ENCODE measurements at places on chromosomes 12 and 14.

GRCh38 chr12:14273913-14274311 lies 91.6 kb upstream of the ATF7IP start:
- no peak for DNase-seq

- DNase-seq: peak; percentile 48
These were observed 41.9 kb upstream of the NCOR2 start for GRCh38 chr12:124609041-124609989.

- DNase-seq: no peak
These were observed 29.5 kb upstream of the MSRB3 start for GRCh38 chr12:65248656-65249633.

DNA sequence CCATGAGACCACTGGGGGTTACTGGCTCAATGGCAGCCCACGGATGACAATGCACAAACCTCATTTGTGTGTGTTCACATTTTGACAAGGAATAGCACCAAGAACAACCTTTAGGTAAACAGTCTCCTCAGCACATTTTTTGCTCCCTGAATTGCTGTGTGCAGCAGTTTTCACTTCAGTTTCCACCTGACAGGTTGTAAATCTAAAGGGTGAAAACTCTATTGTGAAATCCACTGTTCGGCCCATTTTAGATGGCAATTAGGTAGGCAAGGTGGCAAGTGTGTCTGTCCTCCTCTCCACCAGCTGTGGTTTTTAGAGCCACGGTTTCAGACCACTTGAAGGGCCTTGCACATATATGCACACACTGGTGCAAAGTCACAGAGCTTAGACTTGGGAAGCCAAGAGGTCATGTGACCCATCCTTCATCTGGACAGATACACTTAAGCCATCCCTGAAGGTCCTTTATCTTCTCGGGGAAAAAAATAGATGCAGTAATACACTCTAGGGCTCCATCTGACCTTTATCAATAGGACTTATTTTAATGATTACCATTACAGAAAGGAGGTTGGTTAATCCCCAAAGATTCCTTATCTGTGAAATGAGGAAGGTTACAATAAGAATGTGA lies 23.2 kb downstream of the HAL start:
- no peak for DNase-seq

DNA sequence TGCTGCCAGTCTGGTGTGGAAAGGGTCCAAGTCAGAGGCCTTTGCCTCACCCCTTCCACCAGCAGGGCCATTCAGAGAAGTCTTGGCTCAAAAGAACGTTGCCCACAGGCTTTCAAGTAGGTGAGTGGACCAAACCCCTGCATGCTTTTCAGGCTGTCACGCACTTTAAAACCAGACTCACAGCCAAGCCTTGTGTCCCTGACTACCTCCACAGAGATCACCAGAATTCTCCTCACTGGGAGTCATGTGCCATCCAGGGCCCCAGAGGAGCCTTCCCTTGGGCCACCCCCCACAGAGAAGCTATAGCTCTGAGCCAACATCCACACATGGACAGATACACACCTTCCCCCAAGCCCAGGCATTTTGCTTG lies 283.1 kb downstream of the DPF3 start:
- no peak for DNase-seq

GRCh38 chr12:84315926-84316325 lies 596.7 kb downstream of the SLC6A15 start:
- no peak for DNase-seq

- DNase-seq: no peak
These were observed 72.4 kb upstream of the CHST11 start for GRCh38 chr12:104384141-104384880.

DNA sequence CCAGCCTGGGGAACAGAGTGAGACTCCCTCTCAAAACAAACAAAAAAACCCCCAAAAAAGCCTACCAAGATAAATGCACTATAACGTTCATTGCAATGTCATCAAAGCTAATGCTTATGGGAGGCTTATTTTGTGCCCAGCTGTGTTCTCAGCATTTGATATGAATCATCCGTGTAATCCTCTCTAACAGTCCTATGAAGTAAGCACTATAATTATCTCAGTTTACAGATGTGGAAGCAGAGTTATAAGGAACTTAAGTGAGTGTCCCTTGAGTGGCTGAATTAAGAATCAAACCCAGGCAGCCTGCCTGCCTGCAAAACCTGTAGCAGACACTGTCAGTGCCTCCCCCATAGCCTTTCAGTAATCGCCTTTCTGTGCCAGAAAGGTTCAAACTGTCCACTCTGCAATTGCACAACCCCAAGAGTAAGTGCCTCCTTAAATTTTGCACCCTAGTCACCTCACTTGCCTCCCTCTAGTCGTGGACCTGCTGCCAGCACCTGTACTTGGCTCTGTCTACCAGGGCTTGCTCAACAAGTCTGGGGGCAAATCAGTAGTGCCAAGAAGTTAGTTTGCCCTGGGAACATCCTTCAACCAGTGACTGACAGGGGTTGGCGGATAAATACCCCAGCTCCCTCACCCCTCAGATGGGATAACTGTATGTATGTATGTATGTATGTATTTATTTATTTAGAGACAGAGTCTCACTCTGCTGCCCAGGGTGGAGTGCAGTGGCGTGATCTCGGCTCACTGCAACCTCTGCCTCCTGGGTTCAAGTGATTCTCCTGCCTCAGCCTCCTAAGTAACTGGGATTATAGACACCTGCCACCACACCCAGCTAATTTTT lies 23.8 kb upstream of the PPP1CC start:
- no peak for DNase-seq

- DNase-seq: no peak
These were observed 94.2 kb upstream of the SSTR1 start for GRCh38 chr14:38113546-38113945.

DNA sequence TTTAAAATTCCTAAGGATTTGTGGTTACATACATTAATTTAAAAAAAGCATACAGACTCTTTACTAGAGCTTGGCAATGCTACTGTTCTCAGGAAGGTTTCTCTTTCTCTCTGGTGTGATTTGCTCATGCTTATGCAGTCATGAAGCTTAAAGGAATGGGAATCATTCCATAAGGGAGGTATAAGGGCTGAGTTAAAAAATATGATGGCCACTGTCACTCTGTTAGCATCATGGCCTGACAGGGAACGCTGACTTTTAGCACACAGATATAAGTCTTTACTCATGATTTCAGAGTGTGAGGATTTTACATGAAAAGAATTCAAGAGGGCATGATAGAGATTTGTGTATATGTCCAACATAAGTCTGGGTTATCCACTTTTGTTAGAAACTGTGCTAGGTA lies 3.8 kb downstream of the MYF5 start:
- no peak for DNase-seq

DNA sequence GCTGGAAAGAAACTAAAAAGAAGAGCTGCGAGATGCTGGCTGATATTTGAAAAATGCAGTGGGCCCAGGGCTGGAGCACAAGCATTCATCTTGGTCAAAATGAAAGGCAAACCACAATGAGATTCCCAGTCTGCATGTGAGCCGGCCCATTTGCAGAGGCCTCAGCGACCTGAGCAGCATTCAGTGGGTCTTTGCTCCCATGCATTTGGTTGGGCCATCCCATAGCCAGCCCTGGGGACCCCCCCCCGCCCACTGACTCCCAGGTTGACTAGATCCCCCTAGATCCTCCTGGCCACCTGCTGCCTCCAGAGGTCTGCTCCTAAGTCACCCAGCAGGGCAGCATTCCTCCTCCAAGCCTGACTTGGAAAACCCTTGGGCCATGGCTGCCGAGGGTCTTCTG lies 59.8 kb downstream of the PRMT8 start:
- DNase-seq: no peak

- DNase-seq: no peak
These were observed 144.2 kb upstream of the CCDC198 start for GRCh38 chr14:57637901-57638300.

GRCh38 chr12:27635349-27635972 lies 60.8 kb upstream of the REP15 start:
- no peak for DNase-seq

DNA sequence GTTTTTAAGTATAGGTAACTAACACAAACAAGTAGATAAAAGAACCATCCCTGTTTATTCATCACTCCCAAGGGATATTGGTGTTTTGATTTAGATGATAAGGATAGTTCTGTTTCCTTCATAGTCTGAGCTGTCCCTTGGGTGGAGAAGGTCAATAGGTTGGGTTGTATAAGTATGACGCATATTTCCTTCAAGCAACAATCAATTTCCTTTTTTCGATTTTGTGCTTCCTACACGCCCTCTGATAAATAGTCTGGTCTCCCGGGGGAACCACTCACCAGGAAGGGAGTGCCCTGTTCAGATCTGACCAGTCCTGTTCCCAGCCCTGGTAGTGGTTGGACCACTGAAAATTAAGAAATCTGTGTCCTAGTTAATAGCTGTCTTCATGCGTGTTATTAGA lies 378.8 kb upstream of the FAR2 start:
- DNase-seq: no peak

DNA sequence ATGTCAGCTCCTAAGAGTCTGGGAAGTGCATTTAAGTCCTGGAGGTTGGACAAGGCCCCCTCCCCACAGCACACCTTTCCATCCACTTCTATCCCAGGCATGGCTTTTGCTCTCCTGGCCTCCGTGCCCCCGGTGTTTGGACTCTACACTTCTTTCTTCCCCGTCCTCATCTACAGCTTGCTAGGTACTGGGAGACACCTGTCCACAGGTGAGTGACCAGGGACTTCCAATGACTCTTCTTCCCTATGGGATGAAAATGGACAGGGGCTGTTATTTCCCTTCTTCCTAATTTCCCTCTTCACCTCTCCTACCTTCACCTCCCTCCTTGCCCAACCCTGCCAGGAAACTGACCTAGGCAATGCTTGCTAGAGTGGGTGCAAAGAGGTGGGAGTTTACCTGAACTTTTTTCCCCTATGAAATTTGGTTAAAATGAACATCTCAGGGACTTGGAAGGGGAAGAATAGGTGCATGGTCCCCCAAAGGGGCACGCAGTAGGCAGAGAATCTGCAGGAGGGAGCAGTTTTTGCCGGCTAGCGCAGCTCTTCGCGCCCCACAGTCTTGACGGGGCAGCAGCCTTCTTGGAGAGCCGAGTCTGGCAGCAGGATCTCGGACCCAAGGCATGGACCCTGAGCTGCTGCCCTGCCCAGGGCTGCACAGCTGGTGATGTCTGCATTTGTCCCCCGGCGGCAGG lies 9.2 kb downstream of the ARHGEF25 start:
- no peak for DNase-seq

GRCh38 chr14:31172084-31172483 lies 35.5 kb downstream of the HECTD1 start:
- no peak for DNase-seq

DNA sequence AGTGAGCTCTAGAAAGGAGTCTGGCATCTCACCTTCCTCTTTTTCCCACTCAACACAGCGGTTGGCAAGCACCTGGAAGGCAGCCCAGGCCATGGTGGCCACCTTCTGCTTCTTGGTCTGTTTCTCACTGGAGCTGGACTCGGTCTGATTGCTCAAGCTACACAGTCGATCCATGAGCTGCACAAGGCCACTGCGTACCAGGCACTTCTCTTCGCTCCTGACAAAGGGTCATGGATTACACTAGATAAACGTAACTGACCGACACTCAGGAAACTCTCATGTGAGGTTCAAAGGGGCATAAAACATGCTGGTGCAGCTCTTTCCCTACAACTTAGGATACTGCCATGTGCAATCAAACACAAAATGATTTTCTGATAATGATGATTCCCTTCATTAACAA lies 113.7 kb downstream of the TRAFD1 start:
- no peak for DNase-seq

DNA sequence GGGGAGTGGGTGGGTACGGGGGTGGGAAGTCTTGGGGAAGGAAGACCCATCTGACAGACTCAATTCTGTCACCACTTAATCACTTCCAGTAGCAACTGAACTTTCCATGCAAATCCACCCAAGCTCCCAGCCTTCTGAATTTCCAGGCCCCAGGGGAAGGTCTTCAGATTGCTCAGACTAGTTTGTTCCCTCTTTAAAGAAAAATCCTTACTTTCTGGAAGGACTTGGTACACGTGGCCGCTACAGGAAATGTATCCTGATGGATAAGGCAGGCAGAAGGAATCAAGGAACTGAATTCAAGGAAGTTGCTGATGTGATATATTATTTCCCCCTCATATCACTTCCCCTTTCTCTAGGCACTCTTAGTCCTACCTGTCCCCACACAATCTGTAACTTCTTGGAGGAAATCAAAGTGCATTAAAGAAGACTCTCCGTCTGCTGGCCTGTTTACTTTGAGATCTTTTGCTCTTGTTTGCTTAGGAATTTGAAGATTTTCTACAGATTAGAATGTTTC lies 6.4 kb downstream of the NFKBIA start:
- no peak for DNase-seq

- DNase-seq: no peak
These were observed 14.5 kb downstream of the KRT83 start for GRCh38 chr12:52306731-52307130.

GRCh38 chr12:62631471-62632410 lies 165.1 kb downstream of the MON2 start:
- no peak for DNase-seq

DNA sequence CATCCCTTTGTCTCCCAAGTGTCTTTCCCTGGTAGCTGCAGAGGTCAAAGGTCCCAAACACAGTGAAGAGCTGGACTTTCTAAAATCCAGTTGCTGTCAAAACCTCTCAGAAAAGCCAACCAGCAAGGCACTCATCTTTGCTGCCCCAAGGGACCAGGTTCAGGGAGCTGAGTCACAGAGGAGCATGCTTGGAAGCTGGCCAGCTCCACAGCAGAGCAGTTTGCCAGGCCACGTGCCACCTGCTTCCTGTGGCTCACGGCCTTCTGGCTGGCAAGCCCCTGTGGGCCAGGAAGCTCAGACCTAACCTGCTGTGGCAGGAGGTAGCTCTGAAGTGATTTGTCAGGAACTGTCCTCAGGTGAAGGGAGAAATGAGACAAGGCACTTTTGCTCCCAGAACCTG lies 3.6 kb downstream of the ISCU start:
- no peak for DNase-seq

DNA sequence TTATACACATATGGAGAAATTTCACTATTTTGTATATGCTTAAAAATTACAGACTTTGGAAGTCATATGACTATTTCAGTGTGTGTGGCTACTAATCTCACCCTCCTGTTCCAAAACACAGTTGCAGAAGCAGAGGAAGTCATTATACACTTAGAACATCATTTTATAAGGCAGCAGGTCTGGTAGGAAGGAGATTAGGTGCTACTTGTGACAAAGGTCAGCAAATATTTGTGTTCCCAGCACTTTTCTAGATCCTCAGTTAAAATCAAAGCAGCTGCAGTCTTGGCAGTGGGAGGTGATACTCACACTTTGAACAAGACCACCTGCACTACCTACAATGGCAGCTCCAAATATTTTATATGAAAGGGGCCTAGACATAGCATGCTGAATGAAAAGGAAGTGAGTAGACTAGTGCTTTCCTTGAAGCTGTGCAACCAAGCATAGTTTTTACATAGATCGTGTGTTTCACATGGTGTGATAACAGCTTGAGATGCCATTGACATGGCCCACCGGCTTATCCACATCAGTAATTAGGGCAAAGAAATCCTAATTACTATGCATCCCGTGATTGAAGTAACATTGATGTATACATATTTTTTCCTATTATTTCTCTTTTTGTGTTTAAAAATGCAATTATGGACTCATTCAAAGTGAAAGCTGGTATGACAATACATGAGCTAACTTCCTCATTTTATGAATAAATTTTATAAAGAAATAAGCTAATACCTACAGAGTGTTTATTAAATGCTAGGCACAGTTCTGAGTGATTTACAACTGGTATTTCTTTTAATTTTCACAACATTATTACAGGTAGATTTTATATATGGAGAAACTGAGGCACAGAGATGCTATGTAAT lies 5.3 kb downstream of the GYS2 start:
- DNase-seq: no peak

- no peak for DNase-seq
These were observed 25.3 kb downstream of the CMKLR1 start for GRCh38 chr12:108313606-108314351.

Data from stimulated activated CD8-positive, alpha-beta memory T cell treated with anti-CD3 and anti-CD28 coated beads, Interleukin-7, amount 100 ng/mL, for 48 hours (primary cell).